ENCODE measurements at places on chromosomes 6 and 20.

DNA sequence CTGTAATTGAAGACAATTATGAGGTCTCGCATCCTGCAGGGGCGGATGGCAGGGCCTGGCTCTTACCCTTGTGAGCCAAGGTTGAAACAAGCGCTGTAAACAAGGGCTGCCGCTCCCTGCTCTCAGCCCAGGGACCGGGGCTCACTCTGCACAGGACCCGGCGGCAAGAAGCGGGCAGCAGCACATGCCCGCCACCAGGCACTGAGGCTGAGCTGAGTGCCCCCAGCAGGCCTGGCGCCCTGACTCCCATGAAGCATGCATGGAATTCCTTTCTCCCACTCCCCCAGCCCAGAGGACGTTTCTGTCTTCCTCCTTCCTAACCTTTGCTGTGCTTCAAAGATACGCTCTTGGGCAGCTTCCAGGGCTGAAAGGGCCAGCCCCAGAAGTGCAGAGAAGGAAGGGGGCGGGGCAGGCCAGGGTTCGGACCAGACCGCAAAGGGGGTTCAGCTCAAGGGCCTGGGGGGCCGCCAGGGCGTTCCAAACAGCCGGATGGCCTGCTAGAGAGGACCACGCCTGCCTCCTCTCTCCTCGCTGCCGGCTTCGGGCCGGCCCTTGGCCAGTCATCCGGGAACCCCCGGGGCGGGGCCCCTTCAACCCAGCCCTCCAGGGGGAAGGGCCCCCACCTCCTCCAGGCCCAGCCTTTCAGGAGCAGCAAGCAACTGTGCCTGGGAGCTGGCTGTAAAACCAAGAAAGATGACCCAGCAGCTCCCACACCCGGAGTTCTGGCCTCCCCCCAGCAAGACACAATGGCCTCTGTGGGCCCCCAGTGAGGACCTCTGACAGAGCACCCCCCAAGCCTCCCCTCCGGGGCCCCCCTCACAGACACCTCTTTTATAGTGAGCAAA is 109.9 kb downstream of the NOL4L start:
- DNase-seq = no peak

GRCh38 chr6:148513145-148514071 is 170.8 kb downstream of the SASH1 start:
- no peak for DNase-seq

DNA sequence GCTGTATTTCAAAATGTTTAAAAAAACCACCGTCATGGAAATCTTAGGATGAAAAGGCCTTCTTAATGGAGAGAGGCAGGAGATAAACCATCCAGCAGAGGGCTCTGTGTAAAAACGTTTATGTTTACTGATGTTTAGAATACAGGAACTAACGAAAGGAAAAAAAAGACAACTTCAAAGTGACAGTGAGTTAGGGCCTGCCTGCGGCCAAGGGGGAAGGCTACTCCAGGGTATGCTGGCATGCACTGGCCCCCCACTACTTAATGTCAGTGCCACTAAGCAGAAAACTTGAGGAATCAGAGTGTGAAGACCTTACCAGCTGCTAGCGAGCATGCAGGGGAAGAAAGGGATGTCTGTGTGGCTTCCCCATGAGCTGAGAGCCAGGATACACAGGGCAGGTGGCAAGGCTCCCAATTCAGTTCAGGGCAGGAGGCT is 47.7 kb downstream of the AKAP7 start:
- DNase-seq = no peak

GRCh38 chr6:127279815-127280214 is 13.2 kb downstream of the RNF146 start:
- no peak for DNase-seq

DNA sequence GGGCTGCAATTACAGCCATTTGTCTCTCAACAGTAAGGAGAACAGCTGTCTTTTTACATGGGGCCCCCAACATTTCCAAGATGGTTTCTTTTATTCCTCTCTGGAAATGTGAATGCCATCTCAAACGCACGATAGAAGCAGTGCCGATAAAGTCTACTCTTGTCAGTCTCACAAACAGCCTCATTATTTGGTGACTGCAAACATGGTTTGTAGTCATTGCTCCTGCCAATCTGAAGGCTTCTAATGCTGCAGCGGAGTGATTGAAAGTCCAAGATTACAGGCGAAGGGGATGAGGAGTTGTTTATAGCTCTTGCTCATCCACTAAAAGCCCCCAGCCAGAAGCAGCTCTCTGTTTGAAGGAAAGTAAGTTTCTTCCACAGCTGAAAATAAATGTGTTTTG is 657.1 kb downstream of the CBLN4 start:
- no peak for DNase-seq

DNA sequence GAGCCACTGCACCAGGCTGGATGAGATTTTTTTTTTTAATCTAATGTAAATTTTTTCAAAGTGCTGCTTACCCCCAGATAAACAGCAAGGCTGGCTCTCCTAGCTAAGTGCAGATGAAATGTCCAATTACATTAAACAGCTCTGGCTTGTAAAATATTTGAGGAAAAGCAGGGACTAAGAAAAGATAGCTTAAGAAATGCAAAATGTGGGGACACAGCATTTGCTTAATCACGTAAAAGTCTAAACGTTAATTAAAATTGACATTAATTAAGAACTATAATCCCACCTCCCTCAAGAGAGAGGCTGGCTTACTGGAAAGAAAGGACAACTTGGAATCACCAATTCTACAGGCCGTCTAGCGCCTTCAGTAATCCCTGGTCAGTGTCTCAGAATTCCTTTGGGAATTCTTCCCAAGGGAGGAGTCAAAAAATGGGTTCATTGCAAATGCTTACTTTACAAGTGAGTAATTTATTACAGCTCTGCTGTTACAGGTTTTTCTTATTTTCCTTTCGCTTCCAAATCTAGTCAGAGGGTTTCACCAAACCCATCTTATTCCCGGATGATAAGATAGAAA is 13.6 kb upstream of the MARCKS start:
- no peak for DNase-seq

DNA sequence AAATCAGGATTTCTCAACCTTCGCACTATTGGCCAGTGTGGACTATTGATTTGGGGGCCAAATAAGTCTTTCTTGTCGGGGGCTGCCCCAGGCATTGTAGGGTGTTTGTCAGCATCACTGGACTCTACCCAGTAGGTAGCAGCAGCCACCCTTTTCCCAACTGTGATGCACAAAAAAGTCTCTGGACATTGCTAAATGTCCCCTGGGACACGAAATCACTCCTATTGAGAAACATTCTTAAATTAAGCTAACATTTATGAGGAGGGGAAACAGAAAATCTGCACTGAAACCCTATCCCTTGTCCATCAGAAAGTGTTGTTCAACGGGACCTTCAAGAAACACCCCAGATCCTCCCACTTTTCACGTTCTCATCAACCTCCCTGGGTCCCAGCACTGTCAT is 54.2 kb downstream of the NFATC2 start:
- DNase-seq = no peak

- no peak for DNase-seq
Observed at GRCh38 chr6:67431076-67431475, 1204.0 kb upstream of the ADGRB3 start.

DNA sequence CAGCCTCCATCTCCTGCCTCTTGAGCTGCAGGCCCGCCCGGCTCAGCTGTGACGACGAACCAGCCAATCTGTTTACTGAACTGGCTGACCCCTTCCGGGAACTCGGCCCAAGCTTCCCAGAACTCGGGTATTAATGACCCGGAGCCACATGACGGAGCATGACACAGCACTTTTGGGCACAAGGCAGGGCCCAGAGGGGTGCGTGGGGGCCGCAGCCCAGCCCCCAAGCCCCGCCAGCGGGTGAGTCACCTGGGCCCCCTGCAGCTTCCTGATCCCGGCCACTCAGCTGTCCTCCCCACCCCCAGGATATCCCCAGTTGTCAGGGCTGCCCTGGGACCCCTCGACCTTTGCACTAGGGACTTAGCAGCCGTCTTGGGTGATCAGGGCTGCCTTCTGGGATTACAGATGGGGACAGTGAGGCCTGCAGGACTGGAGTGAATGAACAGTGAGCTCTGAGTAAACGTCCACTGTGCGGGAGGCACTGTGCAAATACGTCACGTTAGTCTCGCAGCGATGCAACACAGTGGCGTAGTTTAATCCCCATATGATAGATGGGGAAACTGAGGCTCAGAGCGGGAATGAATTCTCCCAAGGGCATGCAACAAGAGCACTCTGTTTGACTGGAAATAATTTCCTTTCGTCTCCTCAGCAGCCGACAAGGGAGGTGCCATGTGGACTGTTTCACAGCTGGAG is 102.1 kb downstream of the CEBPB start:
- peak; percentile 25 for DNase-seq

GRCh38 chr6:402901-403658 is 11.5 kb downstream of the IRF4 start:
- DNase-seq = no peak

DNA sequence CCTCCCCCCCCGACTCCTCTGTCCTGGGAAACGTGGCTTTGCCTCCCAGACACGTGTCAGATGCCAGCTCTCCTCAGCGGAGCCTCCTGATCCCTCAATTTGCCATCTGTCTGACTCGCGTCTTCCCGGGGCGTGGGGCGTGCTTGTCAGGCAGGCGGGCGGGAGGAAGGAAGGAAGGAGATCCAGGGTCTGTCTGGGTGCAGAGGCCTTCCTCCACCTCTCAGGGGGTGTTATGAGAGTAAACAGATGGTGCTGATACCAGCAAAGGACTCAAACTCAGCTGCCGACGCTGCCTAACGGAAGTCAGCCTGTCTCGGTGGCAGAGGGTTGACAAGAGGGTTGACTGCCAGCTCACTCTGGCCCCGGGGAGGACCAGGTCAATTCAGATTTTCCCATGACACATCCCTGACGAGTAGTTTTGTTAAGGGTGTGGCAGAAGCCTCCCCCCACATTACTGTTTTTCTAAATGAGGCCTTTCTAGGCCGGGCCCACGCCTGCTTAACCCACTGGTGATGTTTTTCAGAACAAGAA is 17.0 kb downstream of the UQCC2 start:
- no peak for DNase-seq

- no peak for DNase-seq
Observed at GRCh38 chr6:12916006-12916405, 199.4 kb downstream of the PHACTR1 start.

DNA sequence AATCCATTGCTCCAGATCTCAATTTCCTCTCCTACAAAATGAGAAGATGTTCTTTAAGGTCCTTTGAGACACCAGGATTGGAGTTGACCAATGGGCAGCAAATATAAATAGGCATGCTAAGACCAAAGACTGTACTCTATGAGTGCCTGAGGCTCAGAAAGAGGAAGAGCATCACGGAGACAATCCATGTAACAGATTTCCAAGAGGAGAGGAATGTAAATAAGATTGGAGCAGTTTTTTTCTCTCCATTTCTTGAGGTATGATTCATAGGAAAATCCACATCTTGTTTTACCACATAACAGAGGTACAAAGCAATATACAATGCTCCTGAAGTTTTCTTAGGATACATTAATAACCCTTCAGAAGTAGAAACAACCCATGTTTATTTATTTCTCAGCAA is 109.8 kb downstream of the UBE3D start:
- no peak for DNase-seq

DNA sequence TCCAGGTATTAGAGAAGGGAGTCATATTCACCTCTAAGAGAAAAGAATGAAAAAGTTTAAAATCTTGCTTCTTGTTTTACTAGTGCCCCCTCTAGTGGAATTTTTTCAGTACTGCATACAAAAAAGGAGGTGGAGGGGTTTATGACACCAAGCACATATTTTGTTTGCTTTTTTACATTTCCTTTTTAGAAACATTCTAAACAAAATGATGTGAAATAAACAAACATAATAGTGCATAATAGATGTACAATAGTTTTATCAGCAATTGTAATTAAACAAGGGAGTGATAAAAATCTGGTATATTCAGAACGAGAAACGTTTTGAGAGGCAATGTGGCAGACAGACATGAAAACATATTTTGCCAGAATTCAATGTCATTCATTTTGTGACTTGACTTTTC is 111.0 kb upstream of the TFAP2D start:
- DNase-seq = peak; percentile 68

GRCh38 chr20:61927193-61927825 is 138.4 kb downstream of the TAF4 start:
- DNase-seq = no peak

DNA sequence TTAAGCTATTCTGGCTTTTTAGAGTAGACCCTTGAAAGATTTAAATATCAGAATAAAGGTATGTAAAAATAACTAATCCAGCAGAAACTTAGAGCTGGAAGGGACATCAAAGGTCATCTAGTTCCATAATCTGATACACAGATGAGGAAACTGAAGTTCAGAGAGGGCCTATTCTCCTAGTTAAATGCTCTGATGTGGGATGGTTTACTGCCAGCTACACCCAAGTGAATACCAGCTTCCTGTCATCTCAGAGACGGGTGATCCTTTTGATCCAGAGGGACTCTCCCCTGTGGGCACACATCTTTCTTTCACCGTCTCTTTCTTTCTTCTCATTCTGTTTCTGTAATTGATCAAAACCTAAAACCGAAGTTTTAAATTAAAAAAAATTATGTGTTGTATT is 94.1 kb downstream of the MAN1A1 start:
- no peak for DNase-seq

DNA sequence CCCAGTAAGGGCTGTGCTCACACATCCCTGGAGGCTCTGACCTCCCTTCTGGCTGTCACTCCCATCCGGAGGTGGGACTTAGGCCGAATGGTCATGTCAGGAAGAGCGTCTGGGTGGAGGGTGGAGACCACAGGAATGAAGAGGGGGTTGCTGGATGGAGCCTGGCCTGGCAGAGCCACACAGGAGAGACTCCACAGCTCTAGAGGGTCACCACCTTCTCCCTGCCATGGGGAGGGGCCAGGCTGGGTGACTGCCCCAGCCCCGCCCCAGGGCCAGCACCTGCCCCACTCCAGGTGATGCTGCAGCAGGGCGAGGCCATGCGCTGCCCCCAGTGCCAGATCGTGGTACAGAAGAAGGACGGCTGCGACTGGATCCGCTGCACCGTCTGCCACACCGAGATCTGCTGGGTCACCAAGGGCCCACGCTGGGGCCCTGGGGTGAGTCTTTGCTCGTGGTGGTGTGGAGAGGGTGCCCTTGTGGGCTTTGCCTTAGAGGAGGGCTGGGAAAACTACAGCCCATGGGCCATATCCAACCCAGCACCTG is 20.6 kb downstream of the RBCK1 start:
- DNase-seq = no peak

GRCh38 chr6:131356161-131356560 is 216.9 kb upstream of the ARG1 start:
- no peak for DNase-seq

GRCh38 chr6:14875481-14876063 is 370.3 kb upstream of the JARID2 start:
- DNase-seq = no peak
